T-helper 2 cell (primary cell): ENCODE measurements at places on chromosomes 4 and X.
A peak's percentile ranks its signal among the peaks of the same experiment; 100 is the strongest.

DNA sequence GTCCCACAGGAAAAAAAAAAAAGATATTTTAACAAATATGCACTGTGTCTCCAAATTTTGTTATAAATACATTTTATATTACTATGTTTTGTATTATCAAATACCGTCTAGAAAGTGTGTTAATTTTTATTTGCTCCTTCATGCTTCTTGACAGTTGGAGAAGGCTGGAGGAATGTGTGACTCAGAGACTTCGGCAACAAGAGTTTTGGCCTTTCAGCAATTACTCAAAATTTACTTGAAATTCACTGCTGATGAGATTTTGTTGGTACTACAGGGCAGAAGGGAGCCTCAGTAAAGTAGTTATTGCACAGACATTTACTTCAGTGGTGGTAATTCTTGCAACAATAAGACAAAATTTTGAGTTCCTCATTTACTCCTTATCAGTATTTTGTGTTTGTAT is 2164.0 kb downstream of the PCDH7 start:
- no peak for DNase-seq

DNA sequence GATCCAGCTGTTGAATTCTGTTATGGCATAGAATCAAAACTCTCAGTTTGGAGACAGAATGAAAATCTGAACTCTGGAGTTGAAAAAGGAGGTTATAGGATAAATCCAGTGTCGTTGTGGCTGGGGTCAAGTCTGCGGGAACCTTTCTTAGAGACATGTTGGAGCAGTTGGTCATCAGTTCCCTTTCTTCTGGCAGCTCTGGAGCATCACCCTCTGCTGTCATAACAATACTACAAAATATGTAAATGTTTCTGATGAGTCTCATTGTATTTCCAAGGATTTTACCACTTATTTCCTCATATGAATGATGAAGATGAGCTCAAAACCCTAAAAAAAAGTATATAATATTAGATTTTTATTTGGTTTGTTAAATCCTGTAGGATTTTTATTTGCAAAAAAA is 7.5 kb downstream of the TLR10 start:
- no peak for DNase-seq

DNA sequence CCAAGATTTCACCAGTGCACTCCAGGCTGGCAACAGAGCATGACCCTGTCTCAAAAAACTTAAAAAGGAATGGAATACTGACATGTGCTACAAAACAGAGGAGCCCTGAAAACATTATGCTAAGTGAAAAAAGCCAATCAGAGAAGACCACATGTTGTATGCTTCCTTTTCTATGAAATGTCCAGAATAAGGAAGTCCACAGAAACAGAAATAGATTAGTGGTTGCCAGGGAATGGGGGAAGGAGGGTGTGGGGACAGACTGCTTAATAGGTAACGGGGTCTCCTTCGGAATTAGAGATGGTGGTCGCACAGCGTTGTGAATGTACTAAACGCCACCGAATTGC is 30.1 kb upstream of the KIAA0232 start:
- DNase-seq, result no peak

DNA sequence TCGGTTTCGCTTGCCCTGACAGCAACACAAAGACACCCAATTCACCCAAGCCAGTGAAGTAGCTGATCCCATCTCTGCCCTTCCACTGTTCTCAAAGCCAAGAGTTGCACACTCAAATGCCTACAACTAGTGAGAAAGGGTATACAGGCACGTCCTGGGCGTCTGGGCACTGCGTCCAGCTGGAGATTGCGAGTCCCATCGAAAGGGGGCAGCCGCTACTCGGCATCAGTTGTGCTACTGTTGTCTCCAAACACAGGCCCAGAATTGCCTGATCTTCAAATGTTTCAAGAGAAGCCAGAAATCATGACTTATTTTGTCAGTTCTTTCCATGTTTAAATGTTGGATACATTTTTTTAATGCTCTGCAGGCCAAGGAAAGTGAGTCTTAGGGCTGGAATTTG is 487.8 kb downstream of the BCOR start:
- no peak for DNase-seq

- DNase-seq, result no peak
Measured at GRCh38 chr4:39855909-39856512, 121.7 kb downstream of the PDS5A start.

DNA sequence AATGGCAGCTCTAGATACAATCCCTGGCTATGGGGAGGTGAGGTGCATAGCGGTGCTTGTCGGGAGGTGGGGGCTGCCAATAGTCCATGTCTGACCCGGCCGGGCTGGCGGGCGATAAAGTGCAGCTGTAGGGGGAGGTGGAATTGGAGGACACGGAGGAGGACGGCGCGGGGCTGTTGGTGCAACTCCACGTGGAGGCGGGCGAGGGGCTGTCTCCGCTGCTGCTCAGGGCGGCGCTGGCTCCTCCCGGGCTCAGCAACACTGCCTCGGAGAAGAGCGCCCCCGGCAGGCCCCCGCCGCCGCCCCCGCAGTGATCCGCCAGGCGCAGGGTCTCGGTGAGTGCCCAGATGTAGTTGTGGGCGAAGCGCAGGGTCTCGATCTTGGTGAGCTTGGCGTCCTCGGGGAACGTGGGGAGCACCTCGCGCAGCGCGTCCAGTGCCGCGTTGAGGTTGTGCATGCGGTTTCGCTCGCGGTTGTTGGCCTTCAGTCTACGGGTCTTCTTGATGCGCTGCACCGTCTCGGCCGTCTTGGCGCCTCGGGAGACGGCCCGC is 1.3 kb downstream of the NEUROG2 start:
- no peak for DNase-seq

GRCh38 chrX:79182616-79183015 is 38.1 kb downstream of the GPR174 start:
- no peak for DNase-seq

DNA sequence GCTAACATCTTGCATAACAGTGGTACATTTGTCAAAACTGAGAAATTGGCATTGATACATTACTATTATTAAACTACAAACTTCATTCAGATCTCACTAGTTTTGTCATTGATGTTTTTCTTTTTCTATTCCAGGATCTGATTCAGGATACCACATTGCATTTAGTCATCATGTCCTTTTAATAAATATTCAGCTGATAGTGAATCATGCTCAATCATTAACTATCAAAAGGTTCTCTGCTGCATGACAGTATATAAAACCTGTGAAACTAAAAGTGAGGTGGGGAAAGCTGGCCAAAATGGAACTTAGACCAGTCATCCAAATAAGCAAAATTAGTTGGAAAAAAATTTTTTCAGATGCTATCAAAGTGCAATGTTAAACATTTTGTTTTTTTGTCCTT is 28.1 kb upstream of the HS6ST2 start:
- DNase-seq, result no peak

DNA sequence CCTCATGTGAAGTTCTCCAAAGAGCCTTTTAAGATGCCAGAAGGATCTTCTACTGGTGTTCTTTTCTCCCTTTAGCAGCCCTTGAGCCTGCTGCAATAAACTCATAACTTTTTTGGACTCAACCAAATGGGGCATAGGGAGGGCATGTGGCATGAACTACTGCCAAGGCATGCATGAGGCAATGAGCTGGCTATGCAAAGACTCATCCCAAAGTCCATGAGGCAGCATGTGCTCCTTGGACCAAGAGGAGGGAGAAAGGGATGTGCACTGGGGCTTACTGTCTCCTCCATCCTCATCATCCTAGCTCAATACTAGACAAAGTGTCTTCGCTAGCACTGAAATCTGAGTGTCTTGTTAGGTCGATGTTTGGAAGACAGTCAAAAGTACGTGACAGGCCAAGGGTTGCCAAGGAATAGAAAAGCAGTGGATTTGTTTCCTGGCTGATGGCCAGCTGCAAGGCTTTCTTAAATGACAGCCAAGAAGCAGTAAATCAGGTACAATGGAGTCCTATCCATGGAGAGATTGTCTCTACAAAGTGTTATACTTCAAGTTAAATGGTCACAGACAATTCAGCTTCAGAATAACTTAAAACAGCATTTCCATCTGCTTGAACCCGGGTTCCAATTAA is 44.5 kb upstream of the ATXN3L start:
- DNase-seq, result no peak

DNA sequence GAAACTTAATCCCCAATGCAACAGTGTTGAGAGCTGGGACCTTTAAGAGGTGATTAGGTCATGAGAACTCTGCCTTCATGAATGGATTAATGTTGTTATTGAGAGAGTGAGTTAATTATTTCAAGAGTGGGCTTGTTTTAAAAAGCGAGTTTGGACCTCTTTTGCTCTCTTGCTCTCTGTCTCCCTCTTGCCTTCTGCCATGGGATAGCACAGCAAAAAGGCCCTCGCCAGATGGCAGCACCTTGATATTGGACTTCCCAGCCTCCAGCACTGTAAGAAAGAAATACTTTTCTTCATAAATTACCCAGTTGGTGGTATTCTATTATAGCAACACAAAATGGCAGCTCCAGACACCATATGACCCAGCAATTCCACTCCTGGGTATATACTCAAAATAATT is 7.0 kb upstream of the ATP6AP2 start:
- no peak for DNase-seq

DNA sequence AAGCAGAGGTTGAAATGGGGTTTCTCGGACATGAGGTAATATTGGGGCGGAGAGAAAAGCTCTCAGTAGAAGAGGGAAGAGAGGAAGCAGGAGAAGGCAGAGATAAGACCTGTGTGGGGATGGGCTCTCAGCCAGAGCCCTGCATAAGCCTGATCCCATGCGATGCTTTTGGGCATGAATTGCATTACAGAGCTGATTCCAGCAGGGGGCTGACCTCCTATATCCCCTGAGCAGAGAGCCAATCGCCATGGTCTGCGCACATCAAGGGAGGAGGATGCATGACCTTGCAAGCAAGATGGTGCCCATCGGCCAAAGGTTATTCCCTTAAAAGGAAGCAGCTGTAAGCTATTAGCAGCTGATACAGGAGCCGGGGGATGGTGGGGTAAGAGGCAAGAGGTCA is 7.6 kb downstream of the ANOS1 start:
- no peak for DNase-seq

DNA sequence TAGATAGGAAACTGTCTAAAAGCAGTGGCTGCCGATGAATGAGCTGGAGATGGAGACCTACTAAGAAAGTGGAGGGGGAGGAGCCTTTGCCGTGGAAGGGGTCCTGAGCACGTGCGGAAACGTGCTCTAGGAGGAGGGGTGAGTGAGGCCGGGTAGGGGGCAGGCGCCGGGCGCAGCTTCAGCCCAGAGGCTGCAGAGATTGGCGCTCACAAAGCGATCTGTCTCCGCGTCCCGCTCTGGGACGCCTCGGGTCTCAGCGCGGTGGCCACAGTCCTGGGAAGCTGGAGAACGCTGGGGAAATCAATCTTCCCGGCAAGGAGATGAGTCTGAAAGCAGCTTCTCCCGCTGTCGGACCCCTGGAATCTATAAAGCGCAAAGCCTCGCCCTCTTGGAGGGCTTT is 444 bp upstream of the ARHGAP6 start:
- DNase-seq, result no peak

GRCh38 chrX:143429131-143429530 is 88.1 kb downstream of the SPANXN3 start:
- no peak for DNase-seq

GRCh38 chrX:120213438-120214265 is 37.0 kb upstream of the ZBTB33 start:
- peak; percentile 19 for DNase-seq

DNA sequence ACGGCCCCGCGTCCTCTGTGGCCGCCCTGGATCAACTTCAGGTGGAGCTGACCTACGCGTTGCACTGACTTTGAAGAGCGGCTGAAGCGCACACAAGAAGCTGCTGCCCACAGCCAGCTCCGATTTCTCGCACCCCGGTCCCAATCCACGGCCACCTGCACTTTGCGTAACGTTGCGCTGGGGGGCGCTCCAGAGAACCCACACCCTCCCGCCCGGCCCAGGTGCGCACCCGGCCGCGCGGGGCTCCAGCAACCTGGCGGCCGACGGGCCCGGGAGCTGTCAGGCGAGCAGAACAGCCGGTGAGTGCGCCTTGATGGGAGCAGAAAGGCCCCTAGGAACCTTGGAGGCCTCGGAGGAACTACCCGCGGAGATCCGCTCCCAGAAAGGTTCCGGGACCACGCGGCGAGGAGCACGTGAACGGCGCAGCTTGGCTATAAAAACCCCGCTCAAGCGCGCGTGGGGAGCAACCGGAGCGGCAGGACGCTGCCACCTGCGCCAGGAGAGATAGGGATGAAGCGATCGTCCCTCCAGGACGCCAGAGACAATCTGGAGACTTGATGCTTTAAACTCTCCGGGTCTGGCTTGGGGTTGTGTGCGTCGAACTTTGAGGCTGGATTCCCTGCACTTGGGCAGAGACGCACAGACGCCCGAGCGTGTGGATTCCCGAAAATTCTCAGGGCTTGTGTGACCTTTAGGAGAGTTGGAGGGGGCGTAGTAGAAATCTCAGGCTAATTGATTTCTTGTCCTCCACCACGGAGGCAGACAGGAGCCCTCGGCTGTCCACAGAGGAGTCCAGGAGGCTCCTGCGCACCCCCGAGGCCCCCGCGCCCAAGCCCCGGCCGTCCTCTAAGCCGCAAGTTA is 591 bp upstream of the NWD2 start:
- DNase-seq, result no peak

DNA sequence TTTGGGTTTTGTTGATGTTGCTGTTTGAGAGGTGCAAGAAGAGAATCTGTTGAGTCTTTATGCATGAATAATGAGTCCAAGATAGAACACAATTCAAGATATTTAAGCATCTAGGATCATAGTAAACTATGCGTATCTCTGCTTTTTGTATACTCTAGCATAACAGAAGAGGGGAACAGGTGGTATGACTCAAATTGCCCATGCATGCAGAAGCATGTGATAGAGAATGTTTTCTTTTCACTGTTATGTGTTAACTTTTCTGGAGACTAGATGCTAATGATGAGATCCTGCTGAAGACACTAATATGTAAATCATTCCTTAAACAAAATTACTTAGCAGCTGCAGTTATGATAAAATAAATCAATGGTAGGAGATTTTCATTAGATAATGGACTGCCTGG is 165.3 kb upstream of the FTHL17 start:
- no peak for DNase-seq

- DNase-seq, result peak; percentile 26
Measured at GRCh38 chrX:123884809-123885408, 25.1 kb downstream of the XIAP start.

GRCh38 chr4:138113819-138114400 is 128.2 kb downstream of the SLC7A11 start:
- no peak for DNase-seq

- no peak for DNase-seq
Measured at GRCh38 chrX:66045894-66046293, 6.0 kb upstream of the VSIG4 start.

DNA sequence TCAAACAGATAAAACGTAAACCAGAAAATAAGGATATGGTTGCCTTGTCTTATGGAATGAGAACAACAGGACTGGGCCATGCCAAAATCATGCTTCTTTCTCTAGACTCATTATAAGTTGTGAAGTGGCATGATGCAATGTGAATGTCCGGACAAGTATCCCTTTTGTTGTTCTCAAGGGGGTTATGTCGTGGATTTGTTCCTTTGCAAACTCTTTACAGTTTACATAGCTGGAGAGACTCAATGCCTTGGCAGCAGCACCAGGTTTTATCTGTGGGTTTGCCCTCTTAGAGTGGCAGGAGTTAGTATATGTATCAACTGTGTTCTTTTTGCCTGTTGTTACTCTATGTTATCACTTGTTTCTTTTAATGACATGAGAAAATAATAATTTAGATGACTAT is 41.4 kb downstream of the SPRY1 start:
- no peak for DNase-seq
